NCI-H1048 (cell line): ENCODE measurements at places on chromosomes 7 and 10.

DNA sequence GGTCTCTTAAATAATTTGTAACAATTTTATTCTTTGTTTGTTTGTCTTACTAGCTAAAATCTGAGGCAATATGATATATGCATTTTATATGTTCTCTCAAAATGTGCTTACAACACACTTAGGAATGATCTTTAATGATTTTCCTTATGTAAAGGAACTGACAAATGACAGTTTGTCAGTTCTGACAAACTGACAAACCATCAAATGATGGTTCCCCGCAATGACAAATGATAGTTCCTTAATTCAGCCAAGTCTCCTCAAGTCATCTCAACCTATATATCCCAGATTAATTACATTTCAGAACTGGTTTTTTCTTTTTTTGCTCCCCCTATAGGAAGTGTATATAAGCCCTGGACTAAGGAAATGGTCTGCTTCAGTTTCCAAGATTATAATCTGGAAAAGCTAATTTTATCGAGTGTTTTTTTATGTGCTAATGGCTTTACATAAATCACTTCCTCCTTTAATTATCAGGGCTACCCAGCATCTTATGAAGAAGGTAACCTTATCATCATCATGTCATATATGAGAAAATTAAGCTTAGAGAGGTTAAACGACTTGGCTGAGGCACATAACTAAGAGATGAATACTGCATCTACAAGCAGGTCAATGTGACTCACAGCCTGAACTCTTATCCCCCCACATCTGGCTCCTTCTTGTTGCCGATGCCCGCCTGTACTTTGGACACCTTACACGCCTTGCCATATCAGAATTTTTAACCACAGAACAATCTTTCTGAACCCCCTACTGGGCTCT is 75.1 kb downstream of the RELN start:
- no peak for DNase-seq

GRCh38 chr10:104498347-104499081 is 142.6 kb upstream of the SORCS3 start:
- no peak for DNase-seq

- no peak for DNase-seq
These were observed 127.8 kb upstream of the PPIF start for GRCh38 chr10:79219322-79219957.

DNA sequence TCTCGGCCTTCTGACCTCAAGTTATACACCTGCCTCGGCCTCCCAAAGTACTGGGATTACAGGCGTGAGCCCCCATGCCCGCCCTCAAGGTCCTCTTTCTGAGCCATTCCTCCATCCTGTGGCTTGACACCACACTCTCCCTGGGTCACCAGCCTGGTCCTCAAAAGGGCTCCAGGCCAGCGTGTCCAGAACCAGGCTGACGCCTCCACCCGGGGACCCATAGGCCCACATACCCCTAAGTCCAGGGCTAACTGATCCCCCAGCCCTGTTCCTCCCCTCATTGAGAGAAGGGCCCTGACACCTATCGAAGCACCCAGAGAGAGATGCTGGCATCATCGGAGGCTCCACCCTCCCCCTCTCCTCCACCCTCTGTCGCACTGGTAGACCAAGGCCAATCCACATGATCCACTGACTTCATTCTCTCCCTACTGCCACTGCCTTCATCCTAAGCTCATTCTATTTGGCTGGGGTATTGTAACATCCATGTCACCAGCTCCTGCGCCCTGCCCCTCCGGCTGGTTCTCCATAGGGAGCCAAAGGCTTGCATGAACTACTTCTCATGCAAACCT is 46.7 kb downstream of the TMEM270 start:
- DNase-seq, result no peak

- DNase-seq, result no peak
These were observed 144.5 kb upstream of the ASAH2 start for GRCh38 chr10:50395851-50396250.

GRCh38 chr7:141500608-141501007 is 50.6 kb upstream of the AGK start:
- no peak for DNase-seq

DNA sequence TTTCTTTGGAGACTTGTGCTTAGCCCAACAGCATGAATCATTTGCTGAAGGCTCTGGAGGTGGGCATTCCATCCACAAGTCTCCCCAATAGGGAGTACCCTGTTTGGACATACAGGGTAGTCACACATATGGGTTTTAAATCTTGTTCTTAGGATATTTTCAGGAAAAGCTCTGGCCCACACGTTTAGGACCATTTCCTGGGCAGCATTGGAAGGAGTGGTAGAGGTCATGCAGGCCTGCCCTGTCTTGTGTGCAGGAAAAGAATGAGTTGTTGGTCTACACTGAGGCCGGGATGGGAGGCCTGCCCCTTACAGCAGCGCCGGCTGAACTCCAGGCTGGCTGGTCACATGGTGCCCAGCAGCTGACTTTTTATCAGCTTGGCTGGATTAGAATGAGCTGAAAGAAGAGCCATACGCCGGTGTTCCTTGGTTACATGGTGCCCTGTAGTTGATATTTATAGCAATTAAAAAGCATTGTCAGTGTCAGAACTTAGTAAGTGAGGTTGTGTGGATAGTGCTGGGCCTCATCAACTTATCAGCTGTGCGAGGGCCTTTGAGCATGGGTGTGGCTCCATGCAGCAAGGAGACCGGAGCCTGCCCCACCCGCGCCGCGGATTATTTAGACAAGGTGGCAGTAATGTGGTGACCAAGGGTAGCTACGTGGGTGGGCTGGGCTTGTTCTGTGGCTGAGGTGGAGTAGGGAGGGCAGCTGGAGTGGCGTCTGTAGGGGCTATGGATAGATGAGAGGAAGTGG is 28.6 kb downstream of the OGDH start:
- DNase-seq, result no peak

DNA sequence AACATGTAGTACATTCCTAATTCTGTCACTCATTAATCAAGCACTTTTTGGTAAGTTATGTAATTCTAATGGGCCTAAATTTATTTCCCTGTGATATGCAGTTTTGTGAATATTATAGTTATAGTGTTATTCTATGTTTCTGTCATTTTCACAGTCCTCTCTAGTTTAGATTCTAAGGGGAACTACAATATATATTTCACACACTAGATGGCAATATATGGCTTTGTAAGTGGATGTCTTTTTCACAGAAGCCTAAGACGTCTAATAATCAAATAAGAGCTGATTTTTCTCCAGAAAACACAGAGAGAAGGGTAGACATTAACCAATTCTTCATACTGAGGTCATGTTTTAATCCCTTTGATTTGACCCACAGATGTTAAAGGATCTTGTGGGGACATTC is 18.0 kb downstream of the RNLS start:
- no peak for DNase-seq
